ENCODE measurements at places on chromosomes 7 and 10. TPM values are rescaled to one million over a fixed set of nuclear protein-coding genes. Genes with fewer than 3 reads are reported as not detected.

GRCh38 chr10:93615576-93616235 lies 3.4 kb downstream of the PDE6C start:
- no peak for DNase-seq

HSPA14 gene
- total RNA-seq, result 14.7 TPM

PTPRN2 gene
- total RNA-seq, result 52.2 TPM

- no peak for DNase-seq
These were observed 45.9 kb downstream of the TNS3 start for GRCh38 chr7:47535704-47536628.

POU6F2 gene
- 3.3 TPM for total RNA-seq

DNA sequence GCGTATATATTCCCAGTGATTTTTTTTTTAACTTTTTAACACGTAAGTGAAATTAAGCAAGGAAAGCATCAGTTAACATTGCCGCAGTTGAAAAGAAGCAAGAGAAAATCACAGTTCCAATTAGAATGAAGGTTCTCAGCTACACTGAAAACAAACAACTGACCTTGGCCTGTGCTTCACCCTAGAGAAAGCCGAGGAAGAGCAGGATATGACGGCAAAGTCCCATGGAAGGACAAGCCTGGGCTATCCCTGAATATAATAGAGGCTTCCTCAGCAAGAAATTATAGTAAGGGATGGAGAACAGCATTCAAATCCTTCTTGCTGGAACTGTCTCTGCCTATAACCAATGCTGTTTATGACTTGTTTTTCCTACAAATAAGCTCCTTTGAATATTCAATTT lies 83.0 kb upstream of the INHBA start:
- DNase-seq, result no peak

YKT6 gene
- total RNA-seq, result 53.0 TPM

ASAH2 gene
- total RNA-seq, result 2.9 TPM

- no peak for DNase-seq
These were observed 20.2 kb downstream of the PDCD11 start for GRCh38 chr10:103416436-103417147.

DNA sequence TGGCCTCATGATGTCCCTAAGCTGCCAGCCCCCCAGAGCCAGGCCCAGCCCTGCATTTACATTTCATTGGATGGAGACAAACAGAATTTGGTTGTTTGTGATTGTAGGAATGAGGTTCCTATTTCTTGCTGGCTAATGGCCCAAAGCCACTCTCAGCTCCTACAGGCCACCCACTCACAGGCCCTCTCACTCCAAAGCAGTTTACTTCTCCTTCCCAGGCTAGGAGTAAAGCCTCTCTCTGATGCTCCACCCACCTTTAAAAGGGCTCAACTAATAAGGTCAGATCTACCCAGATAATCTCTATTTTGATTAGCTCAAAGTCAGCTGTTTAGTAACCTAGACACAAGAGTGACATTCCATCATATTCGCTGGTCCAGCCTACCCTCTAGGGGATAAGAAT lies 11.2 kb upstream of the CUZD1 start:
- no peak for DNase-seq

FAM180A gene
- not detected for total RNA-seq

DNA sequence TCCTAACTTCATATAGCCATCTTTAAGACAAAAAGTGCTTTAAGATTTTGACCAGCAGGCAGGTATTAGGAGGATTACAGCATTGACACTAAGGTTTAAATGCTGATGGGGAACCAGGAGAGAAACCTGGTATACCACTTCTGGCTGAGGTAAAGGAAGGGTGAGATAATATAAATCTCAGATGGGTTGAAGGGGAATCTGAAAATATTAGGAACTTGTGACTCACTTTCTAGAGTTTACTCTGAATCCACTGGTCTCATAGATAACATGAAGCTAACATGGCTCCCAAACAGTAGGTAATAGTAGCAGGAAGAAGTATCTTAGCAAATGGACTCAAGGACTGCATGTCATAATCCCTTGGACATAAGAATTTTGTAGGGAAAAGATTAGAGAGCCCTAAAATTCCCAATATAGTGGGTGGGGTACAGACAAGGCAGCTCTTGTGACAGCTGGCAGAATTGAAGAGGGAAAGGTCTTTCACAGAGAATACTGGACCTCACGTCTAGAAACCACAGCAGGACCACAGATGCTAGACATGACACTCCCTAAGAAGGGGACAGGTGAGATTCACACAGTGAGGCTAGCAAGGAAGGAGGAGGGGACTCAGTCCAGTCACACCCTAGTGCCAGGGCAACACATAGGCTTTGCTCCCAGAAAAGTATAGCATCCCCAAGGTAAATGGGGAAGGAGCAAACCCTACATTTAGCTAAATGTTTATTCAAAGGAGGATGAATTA lies 3.5 kb downstream of the PTTG1IP2 start:
- DNase-seq, result no peak

GRCh38 chr10:73922007-73922863 lies 11.3 kb downstream of the PLAU start:
- no peak for DNase-seq

Measured in frontal cortex (tissue), 4 donors.